ENCODE measurements at places on chromosomes 12 and 14. TPM values are rescaled to one million over a fixed set of nuclear protein-coding genes. Genes with fewer than 3 reads are reported as not detected.

The ATL1 gene
- 0.18 TPM for total RNA-seq

The MYF6 gene
- not detected for total RNA-seq

The SLC2A13 gene
- total RNA-seq: 0.29 TPM

The CLEC1B gene
- not detected for total RNA-seq

The CEBPE gene
- total RNA-seq: 0.11 TPM

The NKX2-1 gene
- not detected for total RNA-seq

Data from Karpas-422 (cell line).